Renal cortex interstitium (tissue), 15 donors: ENCODE measurements at places on chromosomes 6 and 20. TPM values are rescaled to one million over a fixed set of nuclear protein-coding genes. Genes with fewer than 3 reads are reported as not detected.
A peak's percentile ranks its signal among the peaks of the same experiment; 100 is the strongest.

TOX2 gene
- polyA plus RNA-seq, result 2.7 TPM

CALHM4 gene
- polyA plus RNA-seq, result 0.58 TPM

DNA sequence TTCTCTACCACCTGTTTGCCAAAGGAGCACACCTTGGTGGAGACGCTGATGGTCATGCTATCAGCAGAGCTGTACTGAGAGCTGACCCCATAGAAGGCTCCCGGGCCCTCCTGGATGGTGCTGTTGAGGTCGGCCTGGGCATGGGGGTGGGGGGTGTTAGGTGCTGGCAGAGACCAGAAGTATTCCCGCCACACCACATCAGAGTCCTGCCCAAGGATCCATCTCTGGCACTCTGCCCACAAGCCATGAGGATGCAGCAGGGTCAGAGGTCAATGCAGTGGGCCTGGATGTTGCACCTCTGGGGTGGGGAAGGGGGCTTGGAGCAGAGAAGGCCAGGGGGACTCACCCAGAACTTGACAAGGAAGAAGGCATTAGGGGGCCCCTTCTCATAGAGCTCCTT, 7.4 kb downstream of the RPL10A start:
- DNase-seq, result no peak

- DNase-seq, result peak; percentile 20
Observed at GRCh38 chr6:18997375-18997826, 610.3 kb downstream of the RNF144B start.

- DNase-seq, result no peak
Observed at GRCh38 chr6:2596222-2596621, 154.5 kb downstream of the MYLK4 start.

DNA sequence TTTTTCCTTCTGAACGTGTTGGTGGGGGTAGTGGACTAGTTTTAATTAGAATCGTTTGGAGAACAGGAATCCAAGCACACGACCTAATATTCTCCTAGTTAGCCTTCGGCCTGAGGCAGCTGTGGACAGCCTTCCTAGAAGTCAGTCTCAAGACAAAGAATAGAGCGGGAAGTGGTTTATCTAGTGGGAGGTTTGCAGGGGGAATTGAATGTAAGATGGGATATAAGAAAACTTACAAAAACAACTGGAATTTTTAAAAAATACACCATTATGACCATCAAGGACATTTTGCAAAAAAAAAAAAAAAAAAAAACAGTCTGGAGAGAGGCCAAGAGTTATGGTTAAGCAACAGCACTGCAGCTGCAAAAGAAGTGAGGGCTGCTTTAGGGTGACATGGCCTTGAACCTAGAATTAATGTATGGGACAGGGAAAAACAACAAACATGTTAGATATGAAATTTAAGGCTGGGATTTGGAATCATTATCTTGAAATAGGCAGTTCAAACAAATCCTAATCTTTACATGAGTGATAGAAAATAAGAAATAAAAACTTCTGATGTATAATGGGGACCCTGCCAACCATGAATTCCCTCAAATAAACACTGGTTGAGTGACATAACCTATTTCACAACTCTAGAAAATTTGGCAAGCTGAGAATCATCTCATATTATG, 40.2 kb downstream of the PLAGL1 start:
- no peak for DNase-seq

GRCh38 chr6:145278163-145278807, 457.0 kb downstream of the EPM2A start:
- no peak for DNase-seq
